ENCODE measurements at places on chromosomes 12 and 14. TPM values are rescaled to one million over a fixed set of nuclear protein-coding genes. Genes with fewer than 3 reads are reported as not detected.

SAMD15 gene
- total RNA-seq: 3.1 TPM

CCDC88C gene
- total RNA-seq: 12.6 TPM

DPPA3 gene
- not detected for total RNA-seq

AQP2 gene
- total RNA-seq: not detected

TAS2R7 gene
- total RNA-seq: 1.5 TPM

KLRC3 gene
- total RNA-seq: not detected

TOX4 gene
- total RNA-seq: 28.0 TPM

GRCh38 chr14:67389275-67389674 lies 22.7 kb downstream of the PLEK2 start:
- DNase-seq: no peak

GRCh38 chr12:101927999-101928398 lies 50.6 kb downstream of the DRAM1 start:
- no peak for DNase-seq

- no peak for DNase-seq
These were observed 25.8 kb downstream of the KCNK10 start for GRCh38 chr14:88297306-88297705.

DNA sequence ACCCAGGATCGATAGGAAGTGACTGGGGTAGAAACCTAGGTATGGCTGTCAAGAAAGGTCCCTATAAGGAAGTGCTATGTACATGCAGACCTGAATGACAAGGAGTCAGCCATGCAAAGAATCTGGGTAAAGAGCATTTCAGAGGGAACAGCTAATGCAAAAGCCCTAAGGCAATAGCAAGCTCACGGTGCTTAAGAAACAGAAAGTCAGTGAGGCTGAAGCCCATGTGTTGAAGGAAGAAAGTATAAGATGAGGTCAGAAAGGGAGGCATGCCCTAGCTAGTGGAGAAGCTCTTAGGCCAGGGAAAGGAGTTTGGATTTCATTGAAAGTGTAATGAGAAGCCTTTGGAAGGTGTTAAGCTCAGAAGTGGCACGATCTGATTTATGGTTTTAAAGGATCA lies 6.0 kb upstream of the ADCY6 start:
- DNase-seq: no peak

- no peak for DNase-seq
These were observed 28.0 kb upstream of the NAA30 start for GRCh38 chr14:57362361-57362760.

DNA sequence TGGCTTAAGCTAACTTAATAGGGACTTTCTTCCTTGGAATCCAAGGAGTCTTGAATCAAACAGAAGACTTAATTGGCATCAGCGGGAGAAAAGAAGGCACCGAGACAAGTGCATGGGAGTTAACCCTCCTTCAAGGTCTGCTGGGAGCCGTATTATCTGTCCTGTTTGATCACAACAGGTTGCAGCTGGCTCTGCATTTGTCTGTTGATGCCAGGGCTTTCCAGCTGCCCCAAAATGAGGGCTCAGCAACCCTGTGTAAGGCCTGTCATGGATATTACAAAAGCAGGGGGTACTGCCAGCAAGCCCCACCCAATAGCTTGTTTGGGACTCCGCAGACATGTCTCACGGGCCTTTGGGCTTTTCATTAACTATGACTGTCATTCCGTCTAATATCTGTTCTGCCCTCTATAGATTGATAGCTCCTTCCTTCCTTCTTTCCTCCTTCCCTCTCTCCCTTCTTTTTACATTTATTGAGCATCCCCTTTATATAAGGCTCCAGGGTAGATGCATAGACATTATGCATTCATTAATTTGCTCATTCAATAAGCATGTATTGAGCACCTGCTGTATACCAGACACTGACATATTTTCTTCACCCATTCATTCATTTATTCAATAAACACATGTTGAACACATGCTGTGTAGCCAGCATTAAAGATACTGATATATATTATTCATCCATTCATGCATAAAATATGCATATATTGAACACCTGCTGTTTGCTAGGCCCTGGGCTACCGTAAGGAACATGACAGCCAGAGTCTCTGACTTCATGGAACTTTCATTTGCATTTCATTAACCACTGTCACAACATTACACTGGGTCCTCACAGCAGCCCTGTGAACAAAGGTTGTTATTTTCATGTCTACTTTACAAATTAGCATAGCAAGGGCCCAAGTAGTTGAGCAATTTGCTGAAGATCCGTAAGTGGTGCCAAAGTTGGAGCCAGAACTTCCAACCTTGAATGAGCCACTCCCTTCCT lies 56.2 kb downstream of the SVOP start:
- no peak for DNase-seq

- DNase-seq: no peak
These were observed 10.2 kb downstream of the KITLG start for GRCh38 chr12:88570103-88570502.

DNA sequence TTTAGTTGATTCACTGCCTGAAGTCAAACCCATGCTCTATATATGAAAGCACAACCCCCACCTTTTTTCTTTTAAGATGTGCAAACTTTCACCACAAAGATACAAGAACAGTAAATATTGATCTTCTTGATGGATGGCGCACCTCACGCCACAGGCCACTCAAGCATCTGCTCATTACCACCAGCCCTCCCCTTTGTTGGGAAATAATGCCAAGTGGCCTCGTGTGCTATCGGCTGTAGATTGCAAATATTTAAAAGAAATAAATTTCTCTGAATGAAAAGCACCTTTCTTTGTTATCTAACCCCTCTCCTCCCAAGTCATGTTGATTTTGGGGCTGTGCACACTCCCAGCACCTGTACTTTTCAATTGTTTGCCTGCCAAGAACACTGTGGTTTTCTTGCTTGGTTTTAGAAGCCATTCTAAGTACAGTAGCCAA lies 122.7 kb downstream of the C12orf42 start:
- DNase-seq: no peak

DNA sequence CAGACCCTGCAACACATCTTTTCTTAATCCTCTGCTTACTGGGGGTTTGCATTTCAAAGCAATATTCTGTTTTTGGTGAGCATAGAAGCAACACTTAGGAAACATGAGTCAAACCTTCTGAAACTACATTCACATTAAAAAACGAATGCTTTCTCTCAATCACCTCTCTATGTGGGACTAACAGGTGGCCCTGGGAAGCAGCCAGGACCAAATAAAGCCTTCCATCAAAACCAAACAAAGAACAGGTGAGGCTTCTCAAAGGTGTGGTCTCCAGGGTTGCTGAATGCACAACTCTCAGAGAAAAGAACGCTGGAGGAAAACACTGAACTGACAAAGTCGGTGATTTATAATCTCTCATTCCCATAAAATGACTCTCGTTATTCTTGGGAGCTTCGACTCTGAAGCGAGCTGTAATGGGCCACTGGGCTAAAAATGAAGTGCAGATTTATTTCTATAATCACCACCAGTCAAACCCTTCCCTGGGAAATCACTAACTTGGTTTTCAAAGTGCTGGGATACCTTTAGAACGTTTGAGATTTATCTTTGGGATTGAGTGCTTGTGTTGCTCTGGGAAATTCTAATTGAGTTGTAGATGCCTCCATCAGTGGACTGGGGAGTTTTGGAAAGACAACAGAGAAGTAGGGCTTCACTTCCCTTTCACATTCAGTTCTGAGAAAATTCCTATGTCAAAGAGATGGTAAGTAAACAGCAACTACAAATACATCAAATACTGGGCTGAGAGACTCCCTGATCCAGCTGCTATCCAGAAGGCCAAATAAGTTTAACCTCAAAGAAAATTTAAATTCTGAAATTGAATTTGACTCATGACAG lies 262.0 kb upstream of the TMPO start:
- no peak for DNase-seq

DNA sequence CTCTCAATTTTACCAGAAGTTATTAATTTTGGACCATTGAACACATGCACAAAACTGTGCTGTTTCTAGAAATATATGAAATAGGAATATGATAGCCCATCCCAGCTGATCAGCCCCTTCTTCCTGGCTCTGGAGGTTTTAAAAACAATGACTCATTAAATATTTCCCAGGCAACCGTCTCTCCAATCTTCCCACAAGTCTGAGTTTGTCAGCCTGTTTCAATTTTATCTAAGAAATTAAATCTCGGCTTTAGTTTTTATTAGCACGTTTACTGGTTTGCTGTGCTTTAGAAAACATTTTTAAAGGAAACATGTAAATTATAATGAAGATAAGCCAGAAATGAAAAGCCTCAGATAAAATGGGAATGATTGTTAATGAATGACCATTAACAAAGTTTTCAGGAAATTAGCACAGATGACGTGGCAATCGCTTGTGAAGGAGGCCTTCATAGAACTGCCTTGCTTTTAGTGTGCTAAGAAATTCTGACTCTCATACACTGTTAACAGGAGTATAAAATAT lies 89.3 kb upstream of the RAP1B start:
- no peak for DNase-seq

GRCh38 chr12:46546634-46547273 lies 174.2 kb upstream of the SLC38A2 start:
- DNase-seq: no peak

- DNase-seq: no peak
These were observed 503.5 kb downstream of the LRFN5 start for GRCh38 chr14:42110167-42110566.

GRCh38 chr12:53551889-53552291 lies 44.6 kb upstream of the NPFF start:
- no peak for DNase-seq

- no peak for DNase-seq
These were observed 79.4 kb upstream of the BCL11B start for GRCh38 chr14:99351166-99352007.

DNA sequence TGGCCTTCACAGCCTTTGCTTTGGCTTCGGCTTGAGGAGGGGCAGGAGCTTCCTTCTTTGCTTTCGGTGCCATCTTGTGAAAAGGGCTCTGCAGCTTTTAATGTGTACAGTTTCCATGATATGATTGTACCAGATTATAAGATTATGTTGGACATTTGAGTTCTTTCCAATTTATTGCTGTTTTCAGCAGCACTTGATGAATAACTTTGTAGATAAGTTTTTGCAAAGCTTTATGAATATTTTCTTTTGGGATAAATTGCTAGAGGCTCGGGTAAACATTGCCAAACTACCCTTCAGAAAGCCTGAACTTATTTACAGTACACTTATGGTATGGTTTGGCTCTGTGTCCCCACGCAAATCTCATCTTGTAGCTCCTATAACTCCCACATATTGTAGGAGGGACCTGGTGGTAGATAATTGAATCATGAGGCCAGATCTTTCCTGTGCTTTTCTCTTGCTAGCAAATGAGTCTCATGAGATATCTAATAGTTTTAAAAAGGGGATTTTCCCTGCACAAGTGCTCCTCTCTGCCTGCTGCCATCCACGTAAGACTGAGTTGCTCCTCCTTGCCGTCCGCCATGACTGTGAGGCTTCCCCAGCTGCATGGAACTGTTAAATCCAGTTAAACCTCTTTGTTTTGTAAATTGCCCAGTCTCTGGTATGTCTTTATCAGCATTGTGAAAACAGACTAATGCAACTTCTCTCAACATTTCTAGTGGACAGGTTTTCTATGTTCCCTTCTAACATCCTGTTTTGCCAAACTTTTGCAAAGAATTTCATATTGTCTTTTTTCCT lies 70.4 kb downstream of the RCOR1 start:
- no peak for DNase-seq

DNA sequence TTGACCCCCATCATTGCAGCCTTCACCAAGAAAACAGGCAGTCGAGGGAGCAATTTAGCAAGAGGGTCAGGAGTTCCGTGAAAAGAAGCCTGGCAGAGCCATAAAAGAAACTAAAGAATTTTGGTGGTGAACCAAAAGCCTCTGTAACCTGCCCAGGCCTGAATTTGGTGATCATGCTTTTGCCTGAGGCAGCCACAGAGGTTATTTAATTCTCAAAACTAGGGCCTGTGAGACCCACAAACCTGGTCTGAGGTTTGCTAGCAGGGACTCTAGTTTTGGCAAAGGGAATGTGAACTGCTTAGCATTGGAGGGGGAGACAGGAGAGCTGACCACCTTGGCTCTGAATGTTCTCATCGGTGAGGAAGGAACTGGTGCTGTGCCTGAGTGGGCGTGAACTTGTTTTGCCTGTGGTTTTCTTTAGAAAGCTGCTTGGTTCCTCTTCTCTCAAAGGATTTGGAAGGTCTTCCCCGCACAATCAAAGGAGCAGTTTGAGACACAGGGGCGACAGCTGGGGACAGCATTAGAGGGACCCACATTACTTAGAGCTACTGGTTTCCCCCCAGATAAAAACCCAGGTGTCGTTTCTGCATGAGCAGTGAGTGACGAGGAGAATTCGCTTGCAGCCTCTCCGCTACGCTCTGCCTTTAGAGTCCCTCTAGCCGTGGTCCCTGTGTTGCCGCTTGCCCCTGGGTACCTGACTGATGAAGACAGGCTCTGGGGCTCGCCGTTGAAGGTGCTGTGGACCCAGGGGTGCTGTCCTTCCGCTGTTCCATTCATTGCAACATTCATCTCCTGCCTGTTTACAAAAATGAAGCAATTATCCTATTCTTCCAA lies 12.6 kb upstream of the WNT5B start:
- DNase-seq: no peak

GRCh38 chr12:128825835-128826234 lies 2.1 kb upstream of the SLC15A4 start:
- DNase-seq: no peak

DNA sequence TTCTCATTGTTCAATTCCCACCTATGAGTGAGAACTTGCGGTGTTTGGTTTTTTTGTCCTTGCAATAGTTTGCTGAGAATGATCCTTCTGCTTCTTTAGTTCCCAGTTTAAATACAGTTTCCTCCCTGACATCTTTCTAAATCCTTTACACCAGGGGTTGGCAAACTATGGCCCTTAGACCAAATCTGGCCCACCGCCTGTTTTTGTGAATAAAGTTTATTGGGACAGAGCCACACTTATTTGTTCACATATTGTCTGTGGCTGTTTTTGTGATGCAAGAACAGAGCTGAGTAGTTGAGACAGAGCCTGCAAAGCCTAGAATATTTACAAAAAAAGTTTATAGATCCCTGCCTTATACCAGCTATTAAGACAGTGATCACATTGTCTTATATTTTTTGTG lies 53.7 kb downstream of the SERPINA10 start:
- DNase-seq: no peak

- DNase-seq: peak; percentile 58
These were observed at the start of gene DENND5B for GRCh38 chr12:31590642-31591379. TSS of gene DENND5B (minus strand) at chr12:31591136. CDS start at chr12:31590832, 304 bp downstream.

DNA sequence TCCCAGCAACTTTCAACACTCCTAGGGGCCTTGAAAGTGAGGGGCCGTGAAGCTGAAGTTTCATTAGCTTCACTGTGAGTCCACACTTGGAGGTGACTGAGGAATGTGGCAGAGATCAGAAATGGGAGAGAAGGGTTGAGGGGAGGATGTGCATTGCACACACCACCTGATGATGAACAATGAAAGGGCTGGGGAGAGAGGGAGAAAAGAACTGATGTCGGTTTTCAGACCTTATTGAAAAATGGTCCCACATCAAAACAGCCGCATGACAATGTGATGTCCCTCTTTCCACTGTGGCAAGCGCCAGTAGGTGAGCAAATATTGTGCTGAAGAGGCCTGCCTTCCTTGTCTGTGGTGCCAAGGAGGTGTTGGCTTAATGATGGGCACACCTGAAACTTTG lies 32.3 kb upstream of the ATP23 start:
- DNase-seq: no peak

DNA sequence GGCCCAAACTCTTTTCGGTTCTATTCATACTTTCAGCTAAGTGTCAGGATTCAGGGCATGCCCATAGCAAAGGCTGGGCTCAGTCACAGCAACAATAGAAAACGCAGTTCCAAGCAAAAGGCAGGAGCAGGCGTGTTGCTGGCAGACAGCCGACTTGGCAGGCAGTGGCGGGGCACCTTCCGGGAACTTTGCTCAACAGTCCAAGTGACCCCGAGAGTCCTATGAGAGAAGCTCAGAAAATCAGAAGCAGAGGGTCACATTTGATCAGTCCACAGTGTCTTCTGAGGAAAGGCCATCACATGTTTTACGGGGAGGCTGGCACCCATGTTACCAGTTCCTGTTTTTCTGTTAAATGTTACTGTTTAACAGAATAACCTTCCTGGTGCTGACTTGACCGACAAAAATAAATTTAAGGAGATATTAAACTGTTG lies 115.0 kb downstream of the DACT1 start:
- DNase-seq: peak; percentile 69

All from tibial nerve (tissue), 4 donors.